ENCODE measurements at places on chromosomes 6 and 20.

- no peak for DNase-seq
Observed at GRCh38 chr6:134077301-134077700, 24.9 kb upstream of the SLC2A12 start.

- DNase-seq, result no peak
Observed at GRCh38 chr6:130870179-130870880, 43.1 kb downstream of the SMLR1 start.

- DNase-seq, result no peak
Observed at GRCh38 chr20:22584522-22584921, at the start of gene FOXA2. Gene FOXA2 (minus strand): TSS chr20:22584572. CDS start chr20:22584278, 294 bp downstream.

DNA sequence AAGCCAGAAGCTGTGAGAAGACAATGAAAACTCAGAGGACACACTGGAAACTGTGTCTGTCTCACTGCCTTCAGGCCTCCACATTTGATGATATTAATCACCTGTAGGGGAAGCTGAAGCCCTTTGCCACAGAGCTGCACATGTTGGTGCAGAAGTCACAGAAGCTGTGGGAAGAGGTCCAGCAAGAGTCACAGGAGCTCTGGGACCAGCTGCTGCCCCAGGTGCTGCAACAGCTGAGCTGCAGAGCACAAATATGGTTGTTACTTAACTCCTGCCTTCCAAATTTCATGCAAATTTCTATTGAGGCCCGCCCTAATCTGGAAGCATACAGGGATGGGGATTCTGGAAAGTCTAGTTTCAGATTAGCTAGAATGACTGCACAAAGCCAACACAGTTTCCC is 169.3 kb downstream of the OGFRL1 start:
- DNase-seq, result no peak

GRCh38 chr6:50707652-50708300 is 5.5 kb upstream of the TFAP2D start:
- no peak for DNase-seq

Measured in coronary artery (tissue), 2 donors.